Stimulated activated CD8-positive, alpha-beta memory T cell treated with anti-CD3 and anti-CD28 coated beads, Interleukin-7, amount 100 ng/mL, for 4 hours (primary cell): ENCODE measurements at places on chromosomes 5 and 9.
A peak's percentile ranks its signal among the peaks of the same experiment; 100 is the strongest.

DNA sequence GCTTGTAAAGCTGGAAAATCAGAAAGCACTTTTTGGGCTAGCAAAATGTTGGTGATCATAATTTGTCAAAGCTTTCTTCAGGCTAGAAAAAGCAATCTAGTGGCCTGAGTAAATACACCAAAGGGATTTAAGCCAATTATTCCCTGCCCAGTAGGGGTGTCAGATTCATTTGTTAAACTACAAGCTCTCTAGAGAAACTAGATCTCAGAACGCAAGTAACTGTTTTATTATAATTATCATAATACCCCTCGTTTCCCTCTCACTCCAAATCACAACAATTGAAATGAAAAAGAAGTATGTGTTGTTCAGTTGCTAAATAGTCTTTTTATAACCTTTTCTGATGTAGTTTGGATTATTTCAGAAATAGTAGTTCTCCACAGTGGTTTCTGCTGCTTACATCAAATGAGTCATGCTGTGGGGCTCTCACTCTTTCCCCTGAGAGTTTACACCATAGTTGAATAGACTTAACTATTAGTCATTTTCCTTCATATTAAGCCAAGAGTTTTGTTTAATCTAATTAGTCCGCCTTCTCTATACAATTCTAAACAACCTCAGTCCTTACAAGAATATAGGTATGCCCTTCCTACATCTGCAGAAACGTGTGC, 918.6 kb upstream of the DMAC1 start:
- no peak for DNase-seq

DNA sequence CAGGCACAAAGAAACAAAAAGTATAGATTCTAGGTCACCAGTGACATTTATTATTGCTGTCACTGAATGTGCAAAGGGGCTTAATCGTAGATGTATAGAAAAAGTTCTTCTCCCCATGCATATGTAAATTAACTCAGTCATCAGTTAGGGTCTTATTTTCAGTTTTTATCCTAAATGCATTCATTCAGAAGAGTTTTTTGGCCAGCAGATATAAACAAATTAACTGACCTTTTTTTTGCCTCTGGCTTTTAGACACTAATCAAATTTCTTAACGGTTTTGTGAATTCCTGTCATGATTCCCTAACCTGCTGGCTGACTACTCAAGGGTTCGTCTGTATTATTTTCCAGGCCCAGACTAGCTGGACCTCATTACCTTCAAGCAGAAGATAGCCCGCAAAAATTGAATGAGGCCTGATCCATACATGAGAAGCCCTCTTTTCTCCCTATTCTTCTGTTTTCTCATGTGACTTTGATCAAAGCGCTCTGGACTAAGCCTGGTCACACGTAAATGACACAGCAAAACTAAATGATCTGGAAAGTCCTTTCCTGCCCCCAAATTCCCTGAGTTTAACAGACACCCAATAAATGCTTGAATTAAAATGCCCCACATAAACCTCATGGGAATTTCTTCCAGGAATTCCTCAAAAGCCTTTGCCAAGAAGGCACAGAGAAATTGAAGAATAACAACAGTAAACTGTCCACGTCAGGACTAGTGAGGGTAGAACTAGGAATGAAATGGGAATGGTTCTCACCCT, 83.7 kb downstream of the MYO10 start:
- no peak for DNase-seq

DNA sequence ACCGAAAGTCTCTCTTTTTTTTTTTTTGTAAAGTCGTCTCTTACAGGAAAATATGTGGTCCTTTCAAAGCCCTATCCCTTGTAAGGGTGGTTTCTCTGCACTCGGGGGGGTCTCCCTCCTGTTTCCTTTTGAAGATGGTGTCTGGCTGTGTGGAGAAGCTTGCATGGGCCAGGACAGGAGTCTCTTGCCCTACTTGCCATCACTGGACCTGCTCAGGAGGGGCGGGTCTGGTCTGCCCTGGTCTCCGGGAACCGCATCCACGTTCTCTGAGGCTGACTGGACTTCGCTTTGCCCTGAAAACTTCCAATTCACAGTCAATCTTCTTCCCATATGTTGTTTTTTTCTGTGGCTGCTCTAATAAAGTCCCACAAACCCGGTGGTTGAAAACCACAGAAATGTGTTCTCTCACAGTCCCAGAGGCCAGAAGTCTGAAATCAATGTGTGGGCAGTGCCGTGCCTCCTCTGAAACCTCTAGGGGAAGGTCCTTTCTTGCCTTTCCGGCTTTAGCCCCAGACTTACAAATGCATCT, 92.9 kb upstream of the IER5L start:
- DNase-seq, result no peak

DNA sequence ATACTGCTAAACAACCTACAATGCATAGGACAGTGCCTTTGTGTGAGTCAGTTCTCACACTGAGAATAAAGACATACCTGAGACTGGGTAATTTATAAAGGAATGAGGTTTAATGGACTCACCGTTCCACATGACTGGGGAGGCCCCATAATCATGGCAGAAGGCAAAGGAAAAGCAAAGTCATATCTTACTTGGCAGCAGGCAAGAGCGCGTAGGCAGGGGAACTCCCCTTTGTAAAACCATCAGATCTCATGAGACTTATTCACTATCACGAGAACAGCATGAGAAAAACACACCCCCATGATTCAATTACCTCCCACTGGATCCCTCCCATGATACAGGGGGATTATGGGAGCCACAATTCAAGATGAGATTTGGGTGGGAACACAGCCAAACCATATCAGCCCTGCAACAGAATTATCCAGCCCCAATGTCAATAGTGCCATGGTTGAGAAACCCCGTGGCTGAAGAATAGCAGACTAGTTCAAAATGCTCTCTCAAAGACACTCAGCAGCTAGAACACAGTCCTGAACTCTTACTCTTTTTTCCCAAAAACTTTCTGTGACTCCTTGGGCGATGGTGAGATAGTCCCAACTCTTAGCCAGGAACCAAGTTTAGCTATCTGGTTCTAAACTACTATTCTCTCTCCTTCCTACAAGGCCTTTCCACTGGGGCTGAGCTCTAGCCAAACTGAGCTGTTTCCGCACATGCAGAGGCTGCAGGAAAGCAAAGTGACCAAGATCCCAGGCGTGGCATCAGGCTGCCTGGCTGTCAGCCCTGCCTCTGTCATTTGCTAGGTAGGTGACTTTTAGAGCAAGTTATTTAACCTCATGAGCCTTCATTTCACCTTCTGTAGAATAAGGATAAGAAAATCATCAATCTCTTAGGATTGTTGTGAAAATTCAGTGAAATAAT, 21.7 kb downstream of the FAT2 start:
- DNase-seq, result no peak

DNA sequence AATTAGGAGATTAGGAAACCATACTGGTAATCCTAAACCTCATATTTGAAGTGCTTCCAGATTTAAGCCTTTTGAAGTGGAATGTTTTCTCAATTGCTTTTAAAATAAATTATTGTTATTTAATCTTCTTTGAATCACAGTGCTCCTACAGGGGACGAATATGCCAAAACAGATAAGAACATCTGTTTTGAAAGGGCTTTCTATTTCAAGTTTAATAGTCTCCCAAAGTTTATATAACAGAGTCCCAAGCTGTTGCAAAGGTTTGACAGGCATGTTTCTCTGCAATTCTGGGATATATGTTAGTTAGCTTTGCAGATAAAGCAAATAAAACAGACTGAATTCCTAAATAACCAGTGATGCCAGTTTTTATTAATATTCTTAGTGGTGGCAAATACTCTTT, 803.7 kb downstream of the TLE4 start:
- no peak for DNase-seq

GRCh38 chr5:43649256-43649655, 46.3 kb downstream of the NNT start:
- no peak for DNase-seq

DNA sequence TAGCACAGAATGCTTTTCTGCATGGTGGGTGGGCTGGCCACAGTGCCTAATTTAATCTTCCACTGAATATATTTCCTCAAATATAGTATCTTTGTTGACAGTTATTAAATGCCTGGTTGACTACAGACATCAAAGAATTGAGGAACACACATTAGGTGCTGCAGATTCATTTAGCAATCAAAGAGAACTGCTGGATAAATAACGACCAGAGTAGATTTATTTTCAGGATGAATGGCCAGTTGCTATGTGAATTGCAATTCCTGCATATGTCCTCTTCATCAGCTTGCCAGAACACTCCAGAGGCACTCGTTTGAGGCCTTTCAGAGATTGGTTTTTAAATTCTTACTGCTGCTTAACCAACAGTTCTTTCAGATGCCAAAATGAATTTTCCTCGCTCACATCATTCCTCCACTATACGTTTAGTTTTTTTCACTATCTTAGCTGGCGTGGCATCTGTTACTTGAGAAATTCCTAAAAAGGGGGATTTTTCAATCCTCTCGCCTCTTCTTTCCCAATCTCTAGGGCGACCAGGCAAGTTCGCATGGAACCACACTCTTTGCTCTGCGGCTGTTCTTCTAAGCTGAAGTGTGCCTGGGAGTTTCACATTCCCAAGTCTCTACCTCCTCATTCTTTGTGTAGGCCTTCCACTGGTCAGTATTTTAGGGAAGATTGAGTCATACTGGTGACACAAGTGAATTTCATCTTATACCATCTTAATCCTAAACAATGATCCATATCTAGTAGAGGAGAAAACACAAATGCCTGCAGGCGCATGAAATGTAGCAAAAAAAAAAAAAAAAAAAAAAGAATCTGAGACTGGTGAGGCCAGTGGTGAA, 237.1 kb upstream of the NMUR2 start:
- no peak for DNase-seq

DNA sequence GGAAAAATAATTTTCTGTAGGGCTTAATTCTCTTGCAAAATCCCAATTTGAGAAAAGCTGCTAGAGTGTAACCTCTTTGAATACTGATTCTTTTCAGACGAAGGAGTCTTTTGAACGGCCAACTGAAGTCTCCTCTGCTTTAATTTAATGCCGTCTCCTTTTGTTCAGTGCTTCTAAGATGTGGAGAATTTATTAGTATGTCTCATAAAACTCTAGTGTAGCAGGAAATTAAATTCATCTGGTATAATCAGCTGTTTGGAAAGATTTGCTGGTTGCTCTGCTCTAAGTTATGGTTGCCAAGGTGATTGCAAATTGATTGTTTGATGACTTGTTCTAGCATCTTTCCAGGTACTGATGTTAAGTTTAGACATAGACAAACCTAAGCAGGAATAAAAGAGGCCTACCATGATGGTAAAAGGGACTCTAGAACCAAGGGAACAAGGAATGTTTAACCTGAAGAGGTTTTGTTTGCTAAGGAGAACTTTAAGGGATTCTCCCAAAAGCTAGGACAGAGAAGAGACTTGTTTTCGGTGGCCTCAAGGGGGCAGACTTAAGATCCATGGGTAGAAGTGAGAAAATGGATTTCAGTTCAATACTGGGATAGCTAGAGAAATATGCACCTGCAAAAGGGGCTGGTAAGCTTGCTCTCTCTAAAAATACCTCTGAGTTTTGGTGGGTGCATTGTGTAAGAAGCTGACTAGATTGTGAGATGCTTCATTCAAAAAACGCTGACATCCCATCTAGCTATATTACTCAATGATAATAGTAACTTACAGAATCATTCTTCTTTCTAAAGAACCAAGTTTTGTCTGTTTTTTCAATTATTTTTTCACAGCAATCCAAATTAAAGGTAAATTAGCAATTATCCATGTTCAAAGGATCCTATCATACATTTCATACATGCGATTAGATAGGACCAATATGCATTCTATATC, 5.7 kb upstream of the ADRB2 start:
- no peak for DNase-seq

DNA sequence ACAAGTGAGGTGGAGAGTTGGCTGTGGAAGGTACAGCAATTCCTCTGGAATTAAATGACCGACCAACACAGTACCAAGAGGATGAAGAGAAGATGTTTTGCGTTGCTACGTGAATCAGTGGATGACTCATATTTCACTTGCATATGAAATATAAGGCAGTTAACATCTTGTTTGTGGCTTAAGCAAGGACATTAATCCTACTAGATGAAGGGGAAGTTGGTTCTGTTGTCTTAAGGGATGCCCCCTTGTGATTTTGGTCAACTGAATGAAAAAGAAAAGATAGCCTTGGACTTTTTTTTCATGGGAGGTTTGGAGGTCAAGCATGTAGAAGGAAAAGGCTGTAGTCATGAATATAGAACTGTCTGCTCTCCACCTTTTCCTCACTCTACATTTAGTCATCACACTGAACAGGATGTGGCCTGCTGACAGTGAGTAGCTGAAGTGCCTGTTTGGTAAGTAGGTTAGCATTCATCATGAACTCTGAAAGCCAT, 33.9 kb downstream of the VLDLR start:
- peak; percentile 11 for DNase-seq

DNA sequence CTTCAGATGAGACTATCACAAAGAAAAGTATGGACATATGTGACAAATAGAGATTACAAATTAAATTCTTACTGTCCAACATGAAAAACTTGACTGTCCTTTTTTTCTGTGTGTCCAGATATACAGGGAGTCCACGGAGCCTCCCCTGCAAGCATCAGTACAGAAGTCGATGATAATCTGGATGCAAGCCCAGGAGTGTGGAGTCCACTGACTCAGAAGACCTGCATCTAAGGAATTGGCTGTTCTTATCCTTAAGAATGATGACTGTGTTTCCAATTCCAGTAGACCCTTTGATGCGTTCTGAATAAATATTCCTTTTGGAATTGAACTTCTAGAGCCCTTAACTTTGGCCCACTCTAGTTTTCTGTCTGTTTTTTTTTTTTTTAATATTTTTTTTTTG, 56.7 kb upstream of the TAF11L2 start:
- DNase-seq, result no peak

DNA sequence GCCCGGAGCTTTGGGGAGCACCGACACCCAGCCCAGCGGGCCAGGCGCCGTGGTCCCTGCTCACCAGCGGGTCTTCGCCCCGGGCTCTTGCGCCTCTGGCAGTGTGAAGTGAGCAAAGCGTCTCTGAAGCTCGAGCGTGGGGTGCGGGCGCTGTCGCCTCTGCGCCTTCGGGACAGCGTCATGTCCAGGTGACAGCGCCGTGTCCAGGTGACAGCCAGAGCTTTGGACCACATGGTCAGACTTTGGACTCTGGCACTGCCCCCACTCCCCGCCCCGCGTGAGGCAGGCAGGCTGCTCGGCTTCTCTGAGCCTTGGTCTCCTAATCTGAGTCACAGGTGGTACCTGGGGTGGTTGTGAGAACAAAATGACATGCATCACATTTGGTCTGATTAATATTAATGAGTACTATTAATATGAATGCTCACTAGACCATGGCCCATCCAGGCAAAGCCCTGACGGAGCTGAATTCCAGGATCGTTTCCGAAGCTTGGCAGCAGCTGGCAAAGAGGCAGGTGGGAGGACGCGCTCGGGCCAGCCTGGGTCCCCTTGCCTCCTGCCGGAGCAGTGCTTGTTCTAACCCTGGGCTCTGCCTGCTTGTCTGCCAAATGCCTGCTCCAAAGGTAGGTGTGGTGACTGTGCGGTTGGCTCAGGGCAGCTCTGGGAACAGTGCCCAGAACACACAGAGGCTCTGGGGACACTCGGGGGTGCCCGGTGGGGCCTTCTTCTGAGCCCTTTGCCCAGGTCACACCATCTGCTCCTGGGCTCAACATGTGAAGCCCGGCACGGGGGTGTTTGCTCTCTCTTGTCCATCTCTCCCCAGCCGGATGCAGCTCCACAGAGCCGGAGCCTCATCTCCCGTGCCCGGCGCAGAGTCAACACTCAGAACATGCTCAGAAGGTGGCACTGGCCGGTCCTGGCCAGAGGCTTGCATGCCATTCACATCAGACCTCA, 157.1 kb downstream of the OLFM1 start:
- no peak for DNase-seq

- no peak for DNase-seq
Observed at GRCh38 chr5:15008476-15008875, 136.9 kb upstream of the ANKH start.
